ENCODE measurements at places on chromosomes 2 and 18. TPM values are rescaled to one million over a fixed set of nuclear protein-coding genes. Genes with fewer than 3 reads are reported as not detected.

Gene CCDC121
- total RNA-seq, result 6.2 TPM

Gene ITGA6
- total RNA-seq, result 44.7 TPM

Gene PKDCC
- total RNA-seq, result 114 TPM

Gene LIMS2
- 260 TPM for total RNA-seq
